ENCODE measurements at places on chromosomes 2 and 18.
A peak's percentile ranks its signal among the peaks of the same experiment; 100 is the strongest.

- DNase-seq, result peak; percentile 96
Measured at GRCh38 chr2:46179037-46179621, 118.1 kb upstream of the EPAS1 start.

- DNase-seq, result no peak
Measured at GRCh38 chr2:166700079-166700478, 188.2 kb upstream of the XIRP2 start.

GRCh38 chr2:221641181-221641871 lies 69.2 kb upstream of the EPHA4 start:
- DNase-seq, result peak; percentile 7

GRCh38 chr2:88016960-88017779 lies 823 bp upstream of the RNU2-63P start:
- DNase-seq, result no peak

DNA sequence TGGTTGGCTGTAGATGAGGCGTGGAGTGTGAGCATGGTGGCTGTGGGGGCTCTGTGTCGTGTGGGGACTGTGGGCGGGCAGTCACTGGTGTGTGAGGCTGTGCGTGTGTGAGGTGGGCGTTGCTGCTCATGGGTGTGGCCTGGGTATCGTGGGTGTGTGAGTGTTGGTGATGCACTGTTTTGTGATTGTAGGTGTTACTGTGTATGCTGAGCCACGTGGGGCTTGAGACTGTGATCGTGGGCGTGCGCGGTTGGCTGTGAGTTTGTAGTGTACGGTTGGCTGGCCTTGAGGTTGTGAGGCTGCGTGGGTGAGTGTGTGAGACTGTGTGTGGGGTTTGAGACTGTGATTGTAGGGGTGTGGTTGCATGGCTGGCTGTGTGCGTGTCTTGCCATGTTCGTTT lies 8.5 kb downstream of the INHBB start:
- DNase-seq, result no peak

- no peak for DNase-seq
Measured at GRCh38 chr18:45413180-45413836, 202.0 kb upstream of the SLC14A2 start.
